ENCODE measurements at places on chromosomes 3 and 15. TPM values are rescaled to one million over a fixed set of nuclear protein-coding genes. Genes with fewer than 3 reads are reported as not detected.

SMCO1 gene
- not detected for total RNA-seq

CHRNB4 gene
- total RNA-seq, result not detected

CLEC3B gene
- total RNA-seq, result not detected

SLC6A20 gene
- 8.3 TPM for total RNA-seq

BNC1 gene
- total RNA-seq, result not detected

GOLGA8B gene
- 18.1 TPM for total RNA-seq

All from HT-29 (cell line).